Hematopoietic multipotent progenitor cell treated with erythropoietin and hydrocortisone succinate and interleukin-3 and kit ligand, for 8 days (in vitro differentiated cells): ENCODE measurements at places on chromosomes 11 and 22.
A peak's percentile ranks its signal among the peaks of the same experiment; 100 is the strongest.

DNA sequence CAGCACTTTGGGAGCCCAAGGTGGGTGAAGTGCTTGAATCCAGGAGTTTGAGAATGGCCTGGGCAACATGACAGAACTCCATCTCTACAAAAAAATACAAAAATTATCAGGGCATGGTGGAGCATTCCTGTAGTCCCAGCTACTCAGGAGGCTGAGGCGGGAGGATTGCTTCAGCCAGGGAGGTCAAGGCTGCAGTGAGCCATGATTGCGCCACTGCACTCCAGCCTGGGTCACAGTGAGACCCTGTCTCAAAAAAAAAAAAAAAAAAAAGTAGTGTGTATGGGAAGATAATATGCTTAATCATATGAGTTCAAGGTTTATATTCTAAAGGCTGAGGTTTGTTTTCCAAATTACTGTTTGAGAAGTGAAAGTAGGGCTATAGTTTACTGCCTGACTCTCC, 10.7 kb downstream of the LDHAL6A start:
- no peak for DNase-seq

DNA sequence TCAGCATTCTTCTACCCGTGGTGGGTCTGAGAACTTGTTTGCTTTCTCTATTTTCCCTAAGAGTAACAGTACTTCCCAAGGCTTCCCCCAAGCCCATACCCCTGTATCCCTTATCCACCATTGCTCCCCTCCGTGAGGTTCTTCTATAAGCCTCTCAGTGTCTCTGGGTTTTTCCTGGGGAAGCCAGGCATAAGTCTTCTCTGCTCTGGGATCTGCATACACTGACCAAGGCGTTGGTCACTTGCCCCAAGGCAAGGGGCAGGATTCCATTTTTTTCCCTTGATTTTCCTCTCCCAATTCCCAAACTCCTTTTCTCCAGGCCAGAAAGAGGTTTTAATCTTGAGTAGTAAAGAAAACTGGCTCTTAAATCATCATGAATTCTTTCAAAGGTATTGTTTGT, 27.2 kb upstream of the NCAM1 start:
- no peak for DNase-seq

GRCh38 chr22:36334081-36334820, 53.5 kb downstream of the MYH9 start:
- DNase-seq = peak; percentile 88

GRCh38 chr11:2724104-2724503, 24.3 kb upstream of the KCNQ1OT1 start:
- no peak for DNase-seq

- no peak for DNase-seq
These were observed 378.4 kb downstream of the DDX10 start for GRCh38 chr11:109043315-109043714.

DNA sequence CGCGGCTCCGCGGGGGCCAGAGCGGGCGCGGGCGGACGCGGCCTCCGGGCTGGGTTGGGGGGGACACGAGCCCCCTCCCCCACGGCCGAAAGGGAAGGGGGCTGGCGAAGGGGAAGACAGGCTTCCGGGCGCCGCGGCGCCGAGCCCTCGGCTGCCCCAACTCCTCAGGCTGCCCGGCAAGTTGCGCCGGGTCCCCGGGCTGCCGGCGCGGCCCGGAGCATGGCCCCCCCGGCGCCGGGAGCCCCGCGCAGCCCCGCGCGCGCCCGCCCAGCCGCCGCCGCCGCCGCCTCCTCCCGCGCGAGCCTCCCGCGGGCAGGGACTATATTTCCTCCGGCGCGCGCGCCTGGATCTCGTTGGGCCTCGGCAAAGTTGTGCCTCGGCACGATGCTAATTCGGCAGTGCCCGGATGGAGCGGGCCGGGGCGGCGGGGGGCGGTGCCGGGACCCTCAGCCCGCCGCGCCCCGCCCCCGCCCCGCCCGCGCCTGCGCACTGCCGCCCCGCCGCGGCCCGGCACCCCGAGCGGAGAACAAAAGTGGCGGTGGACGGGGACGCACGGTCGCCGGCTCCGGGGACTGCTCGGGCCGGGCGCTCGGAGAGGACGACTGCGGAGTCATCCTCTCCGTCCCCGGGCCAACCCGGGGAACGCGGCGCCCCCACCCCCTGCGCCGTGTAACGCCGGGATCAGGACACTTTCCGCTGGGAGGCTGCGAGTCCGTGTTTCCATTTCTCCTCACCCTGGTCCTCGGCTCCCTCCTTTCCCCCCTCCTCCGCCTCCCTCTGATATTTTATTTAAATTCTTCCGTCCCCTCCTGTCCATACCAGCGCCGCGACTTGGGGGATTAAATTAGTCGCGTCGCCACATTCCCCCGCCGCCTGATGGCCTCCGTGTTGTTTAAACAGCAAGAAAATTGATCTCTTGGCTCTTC, at the start of gene PHF21B:
TSS of gene PHF21B (minus strand) at position 400 of the 926 bp plus-strand sequence. CDS start 456 bp downstream, outside the sequence.
- no peak for DNase-seq

- DNase-seq = no peak
These were observed 52.2 kb upstream of the PAX6 start for GRCh38 chr11:31863170-31863832.

GRCh38 chr22:42344361-42344905, 74.0 kb upstream of the TCF20 start:
- DNase-seq = no peak

GRCh38 chr11:89484896-89485295, 6.3 kb downstream of the NOX4 start:
- no peak for DNase-seq

DNA sequence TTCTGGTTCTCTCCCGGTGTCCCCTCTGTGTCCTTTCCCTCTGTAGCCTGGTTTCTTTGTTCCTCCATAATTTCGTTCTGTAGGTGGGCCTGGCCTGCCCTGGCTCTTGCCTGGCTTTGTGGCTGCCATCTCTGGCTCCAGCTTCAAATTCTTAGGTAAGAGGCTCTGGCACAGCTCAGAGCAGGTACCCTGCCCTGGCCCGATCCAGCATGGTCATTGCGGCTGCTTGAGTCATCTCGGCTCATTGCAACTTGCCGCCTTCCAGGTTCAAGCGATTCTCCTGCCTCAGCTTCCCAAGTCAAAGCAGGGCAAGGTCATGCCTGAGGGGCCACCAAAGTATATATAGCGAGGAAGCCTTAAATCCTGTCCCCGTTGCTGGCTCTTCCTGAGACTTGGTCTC, 76.0 kb downstream of the OSBP2 start:
- no peak for DNase-seq

DNA sequence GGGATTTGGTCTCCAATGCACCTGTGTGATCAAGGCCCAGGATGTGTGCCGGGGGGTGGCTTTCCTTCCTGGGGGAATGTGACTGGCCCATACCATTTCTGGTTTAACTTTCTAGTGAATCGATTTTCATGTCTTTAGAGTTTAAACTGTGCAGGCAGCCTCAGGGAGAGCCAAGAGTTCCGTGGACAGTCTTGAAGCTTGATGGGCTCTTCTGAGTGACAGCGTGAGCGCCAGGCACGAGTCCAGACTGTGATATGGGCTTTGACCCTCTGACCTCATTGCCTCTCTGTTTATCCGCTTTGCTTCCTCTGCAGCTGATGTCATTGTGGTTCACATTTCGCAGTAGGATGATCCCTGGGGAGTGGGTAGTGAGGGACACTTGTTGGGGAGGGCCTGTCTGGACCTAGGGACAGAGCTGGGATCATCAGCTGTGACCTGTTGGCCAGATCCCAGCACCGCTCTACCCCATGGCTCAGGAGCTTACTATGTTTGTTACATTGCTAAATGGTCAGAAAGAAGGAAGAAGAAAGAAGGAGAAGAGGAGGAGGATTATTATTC, 80.6 kb upstream of the CLDN5 start:
- no peak for DNase-seq

- no peak for DNase-seq
These were observed 96.8 kb downstream of the TTC28 start for GRCh38 chr22:28582806-28583205.

DNA sequence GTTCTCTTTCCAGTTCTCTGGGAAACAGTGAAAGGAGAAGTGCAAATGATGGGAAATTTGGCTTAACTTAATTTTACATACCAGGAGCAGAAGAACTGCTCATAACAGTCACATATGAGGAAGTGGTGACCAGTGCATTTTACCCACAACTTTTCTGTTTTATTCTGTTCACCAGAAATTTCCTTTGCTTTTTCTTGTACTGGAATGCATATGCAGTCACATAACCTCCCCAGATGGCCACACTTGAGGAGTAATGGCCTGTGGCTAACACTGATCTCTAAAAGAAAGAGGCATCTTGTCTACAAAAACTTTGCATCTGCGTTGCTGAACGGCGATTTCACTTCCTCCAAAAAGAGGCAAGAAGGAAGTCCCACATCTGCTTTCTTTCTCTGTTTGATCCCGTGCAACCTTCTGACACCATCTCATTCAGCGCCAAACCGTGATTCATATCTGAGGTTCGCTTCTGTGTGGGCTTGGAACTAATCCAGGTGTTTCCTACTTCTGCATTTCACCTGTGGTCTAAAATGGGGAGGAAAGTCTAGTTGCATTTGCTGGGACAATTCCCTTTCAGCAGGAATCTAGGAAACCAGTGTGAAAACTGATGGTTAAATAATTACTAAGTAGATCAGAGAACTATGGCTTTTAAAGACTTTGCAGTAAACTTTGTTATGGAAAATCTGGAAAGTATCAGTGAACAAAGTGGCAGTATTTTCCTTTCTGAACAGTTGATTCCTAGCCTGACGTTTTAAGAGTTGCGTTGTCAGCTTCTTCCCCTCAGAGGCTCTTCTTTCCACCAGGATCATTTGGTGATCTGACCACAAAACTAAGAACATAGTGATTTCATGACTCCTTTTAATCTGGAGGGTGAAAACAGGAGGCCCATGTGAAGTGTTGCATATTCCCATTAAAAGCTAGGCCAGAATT, 4.2 kb upstream of the MPEG1 start:
- DNase-seq = peak; percentile 1

GRCh38 chr11:25065746-25066145, 568.9 kb downstream of the LUZP2 start:
- DNase-seq = no peak

DNA sequence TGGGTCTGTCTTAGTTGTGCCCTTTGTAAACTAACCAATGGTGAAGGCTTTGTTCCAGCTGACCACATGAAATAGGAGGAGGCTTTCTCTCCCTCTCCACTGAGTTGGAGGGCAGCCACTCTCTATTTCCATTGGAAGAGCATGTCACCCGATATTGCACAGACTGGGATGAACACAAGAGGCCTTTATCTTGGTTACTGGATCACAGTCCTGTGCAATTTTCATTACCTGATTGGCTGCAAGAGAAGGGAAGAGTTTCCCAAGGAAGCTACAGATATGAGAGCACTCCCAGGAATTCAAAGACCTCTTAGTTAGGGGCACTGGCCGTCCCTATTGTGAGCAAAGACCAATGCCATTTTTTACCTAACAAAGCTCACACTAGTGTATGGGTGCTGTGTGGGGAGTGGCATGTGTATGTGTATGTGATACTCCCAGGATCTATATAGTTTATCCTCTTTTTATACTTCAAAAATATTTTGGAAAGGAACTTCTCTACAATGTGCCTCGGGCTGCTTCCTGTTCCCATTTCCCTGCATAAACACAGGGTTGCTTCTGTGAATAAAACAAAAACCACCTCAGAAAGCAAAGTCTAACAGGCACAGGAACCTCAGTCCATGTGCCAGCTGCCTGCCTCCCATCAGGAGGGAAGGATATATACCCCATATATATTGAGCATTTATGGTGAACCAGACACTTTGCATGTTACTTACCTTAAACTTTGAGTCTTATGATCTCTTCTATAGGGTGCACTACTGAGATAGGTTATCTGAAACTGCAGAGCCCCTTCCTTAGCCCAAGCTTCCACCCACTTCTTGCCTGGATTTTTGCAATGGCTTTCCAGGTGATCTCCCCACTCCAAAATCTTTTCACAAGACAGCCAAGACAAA, 126.5 kb downstream of the RASSF10 start:
- DNase-seq = no peak

- no peak for DNase-seq
These were observed 624 bp upstream of the B4GALNT4 start for GRCh38 chr11:368414-369335.
